ENCODE measurements at places on chromosomes 16 and 17.
A peak's percentile ranks its signal among the peaks of the same experiment; 100 is the strongest.

DNA sequence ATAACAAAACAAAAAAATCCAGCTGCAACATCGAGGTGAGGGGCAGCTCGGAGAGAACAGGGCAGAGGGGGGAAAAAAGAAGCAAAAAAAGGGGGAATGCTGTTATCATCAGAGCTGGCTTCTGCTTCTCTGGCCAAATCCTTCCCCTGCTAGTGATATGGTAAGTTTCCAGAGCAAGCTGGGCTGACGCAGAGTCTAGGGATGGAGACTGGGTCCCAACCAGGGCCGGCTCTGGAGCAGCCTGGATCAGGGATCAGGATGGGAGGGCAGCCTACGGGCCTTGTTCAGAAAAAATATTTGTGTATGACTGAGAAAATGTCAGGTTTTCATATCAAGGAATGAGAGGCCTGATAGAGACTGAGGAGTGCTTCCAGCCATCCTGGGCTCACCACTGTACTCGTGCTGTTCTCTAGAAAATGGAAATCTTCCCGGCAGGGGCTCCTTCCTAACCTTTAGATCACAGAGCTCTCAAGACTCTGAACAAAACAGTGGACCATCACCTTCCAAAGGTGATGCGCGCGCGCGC, 726 bp upstream of the C1QTNF1 start:
- no peak for DNase-seq

GRCh38 chr16:57577214-57577613, 34.8 kb downstream of the ADGRG5 start:
- no peak for DNase-seq

DNA sequence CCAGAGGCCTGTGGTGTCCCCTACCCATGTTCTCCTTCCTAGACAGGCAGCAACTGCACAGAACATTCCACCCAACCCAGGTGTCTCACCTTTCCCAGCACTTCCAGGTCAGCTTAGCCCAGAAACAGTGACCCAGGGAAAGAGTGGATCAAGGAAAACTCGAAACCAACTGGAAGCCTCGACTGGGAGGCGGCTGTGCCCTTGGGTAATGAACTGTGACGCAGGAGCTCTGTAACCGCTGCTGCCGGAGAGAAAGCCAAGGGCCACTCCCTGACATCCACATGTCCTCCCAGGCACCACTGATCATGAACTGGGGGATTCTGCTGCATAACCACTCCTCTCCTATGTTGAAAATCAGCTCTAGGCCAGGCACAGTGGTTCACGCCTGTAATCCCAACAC, 34.4 kb downstream of the WDR59 start:
- DNase-seq, result no peak

DNA sequence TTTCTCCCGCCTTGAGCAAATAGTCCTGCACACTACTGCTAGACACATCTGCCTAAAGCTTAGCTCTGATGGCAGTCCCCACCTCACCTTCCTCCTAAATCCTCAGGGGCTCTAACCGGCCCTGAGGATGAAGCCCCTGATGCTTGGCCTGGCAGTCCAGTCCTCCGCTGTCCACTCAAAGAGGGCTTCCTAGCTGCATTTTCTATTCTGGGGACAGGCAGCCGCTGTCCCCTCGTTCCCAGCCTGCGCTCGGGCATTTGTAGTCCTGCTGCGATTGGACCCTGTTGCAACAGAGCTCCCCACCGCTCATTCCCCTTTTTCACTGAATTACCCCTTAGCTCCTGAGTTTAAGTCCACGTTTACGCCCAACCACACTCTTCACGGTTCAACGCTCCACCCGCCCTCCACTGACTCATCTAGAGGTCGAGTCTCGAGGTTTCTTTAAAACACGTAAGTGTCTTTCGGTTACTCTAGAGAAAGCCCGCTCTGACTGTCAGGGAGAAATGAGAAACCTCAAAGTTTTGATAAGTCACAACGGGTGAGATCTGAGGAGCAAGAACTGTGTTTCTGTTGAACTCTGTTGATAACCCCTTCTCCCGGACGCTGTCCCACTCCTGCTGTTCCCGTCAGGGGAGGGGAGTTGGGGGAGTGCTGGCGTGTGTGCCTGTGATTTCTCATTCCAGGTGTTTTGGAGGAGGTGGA, 4.5 kb downstream of the CCR7 start:
- DNase-seq, result no peak

- no peak for DNase-seq
These were observed 30.9 kb downstream of the CBLN1 start for GRCh38 chr16:49250689-49251088.

DNA sequence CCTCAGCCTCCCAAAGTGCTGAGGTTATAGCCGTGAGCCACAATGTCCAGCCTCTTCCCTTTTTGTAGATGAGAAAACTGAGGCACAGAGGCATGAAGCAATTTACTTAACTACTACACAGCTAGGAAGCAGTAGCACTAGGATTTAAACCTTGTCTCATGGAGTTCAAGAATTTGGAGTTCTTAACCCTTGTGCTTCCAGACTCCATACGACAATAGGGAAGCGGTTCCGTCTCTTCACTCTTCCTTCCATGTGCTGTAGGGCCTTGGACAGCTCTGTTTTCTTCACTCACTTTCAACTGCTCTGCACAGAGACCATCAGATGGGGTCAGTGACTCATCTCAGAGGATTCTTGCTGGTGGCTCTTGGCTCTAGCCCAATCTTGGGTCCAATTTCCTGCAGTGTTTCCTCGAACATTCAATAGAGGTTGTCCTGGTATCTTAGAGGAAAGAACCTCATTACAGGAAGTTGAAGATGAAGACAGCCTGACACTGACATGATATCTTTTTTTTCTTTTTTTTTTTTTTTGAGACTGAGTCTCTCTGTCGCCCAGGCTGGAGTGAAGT, 19.3 kb downstream of the ITGAL start:
- DNase-seq, result no peak

DNA sequence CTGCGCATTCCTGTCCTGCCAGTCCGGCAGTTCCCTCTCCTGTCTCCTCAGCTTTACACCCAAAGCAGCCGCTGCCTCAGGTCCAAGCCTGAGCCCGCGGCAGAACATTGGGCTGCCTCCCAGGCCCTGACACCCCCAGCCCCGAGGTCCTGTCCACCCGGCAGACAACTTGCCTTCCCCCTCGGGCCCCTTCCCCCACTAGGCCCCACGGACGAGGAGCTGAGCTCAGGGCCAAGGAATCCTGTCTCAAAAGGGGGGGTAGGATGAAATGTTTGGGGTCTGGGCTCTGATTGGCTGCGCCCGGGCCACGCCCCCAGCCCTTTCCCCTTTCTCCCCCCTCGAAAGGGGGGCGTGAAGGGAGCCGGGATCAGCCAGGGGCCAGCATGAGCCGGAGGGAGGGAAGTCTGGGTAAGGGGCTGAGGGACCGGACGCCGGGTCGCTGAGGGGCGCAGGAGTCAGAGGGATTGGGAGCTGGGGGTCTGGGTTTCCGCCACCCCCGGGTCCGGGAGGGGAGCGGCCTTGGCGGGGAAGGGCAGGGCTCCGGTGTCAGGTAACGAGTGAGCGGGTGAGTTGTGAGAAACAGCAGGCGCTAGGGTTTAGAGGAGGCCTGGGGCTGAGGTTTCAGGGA, at the start of gene CTF1:
Gene CTF1, plus strand, starts transcription at position 354 of the 628 bp plus-strand sequence. Its CDS starts 30 bp downstream, at position 384.
- DNase-seq, result peak; percentile 34

- no peak for DNase-seq
These were observed 1.9 kb downstream of the GPS2 start for GRCh38 chr17:7313088-7313889.

GRCh38 chr17:56457501-56457900, 136.0 kb upstream of the NOG start:
- no peak for DNase-seq

DNA sequence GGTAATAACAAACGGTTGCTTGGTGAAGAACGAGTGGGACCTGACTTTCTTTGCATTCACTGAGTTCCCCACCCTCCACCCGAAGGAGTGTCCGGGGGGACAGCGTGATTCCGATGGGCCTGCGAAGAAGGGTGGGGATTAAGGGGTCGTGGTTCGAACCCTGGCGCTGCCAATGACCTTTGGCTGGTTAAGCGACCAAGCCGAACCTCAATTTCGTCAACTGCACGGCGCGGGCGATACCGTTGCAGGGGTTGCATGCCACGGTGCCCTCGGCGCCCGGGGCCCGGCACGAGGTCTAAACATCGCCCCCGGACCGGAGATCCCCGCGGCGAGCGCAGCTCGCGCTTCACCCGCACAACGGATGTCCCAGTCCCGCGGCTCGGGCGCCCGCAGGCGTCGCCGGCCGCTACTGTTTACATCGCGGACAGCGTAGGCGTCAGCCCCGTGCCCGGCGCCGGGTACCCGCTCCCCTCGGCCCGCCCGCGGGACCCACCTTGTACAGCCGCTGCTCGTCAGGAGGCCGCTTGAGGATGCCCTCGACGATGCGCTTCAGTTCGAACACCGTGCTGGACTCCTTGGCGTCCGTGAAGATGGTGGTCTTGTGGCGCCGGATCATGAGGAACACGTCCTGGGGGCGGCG, 460 bp downstream of the ELOB start:
- no peak for DNase-seq

- DNase-seq, result no peak
These were observed 105.1 kb downstream of the TOX3 start for GRCh38 chr16:52441886-52442285.

DNA sequence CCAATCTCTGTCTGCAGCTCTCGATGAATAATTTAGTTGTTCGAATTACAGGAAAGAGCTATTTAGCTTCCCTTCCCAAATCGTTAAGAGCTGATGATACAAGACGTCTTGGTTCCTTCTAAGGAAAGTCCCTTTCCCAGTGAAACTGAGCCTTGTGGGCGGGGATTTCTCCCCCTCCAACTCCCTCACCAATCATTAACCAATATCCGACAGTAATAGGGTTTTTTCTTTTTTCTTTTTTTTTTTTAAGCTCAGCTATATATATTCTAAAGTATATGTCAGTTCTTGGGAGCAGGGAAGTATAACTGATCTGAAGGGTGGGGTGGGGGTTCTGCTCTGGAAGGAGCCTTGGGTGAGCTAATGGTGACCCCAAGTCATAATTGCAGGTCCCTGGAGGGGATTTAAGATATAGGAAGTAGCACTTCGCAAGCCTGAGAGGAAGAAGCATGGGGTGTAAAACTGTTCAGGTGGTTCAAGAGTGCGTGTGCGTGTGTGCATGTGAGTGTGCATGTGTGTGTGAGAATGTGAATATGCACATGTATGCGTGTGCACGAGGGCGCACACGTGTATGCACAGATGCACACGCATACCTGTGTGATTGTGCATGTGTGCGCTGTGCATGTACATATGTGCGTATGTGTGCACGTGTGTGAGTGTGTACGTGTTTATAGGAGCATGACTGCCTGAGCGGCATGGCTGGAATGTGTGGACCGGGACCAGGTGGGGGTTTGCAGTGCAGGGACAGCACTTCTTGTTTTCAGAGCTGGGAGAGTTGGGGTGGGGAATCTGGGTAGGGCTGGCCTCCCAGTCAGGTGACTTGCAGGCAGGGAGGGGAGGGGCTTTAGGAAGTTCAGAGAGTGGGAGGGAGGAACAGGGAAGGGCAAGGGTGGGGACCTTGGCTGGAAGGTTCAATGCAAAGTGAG, 42.7 kb downstream of the SOCS3 start:
- DNase-seq, result no peak

- DNase-seq, result no peak
These were observed 129.1 kb downstream of the FTO start for GRCh38 chr16:53832896-53833544.

- no peak for DNase-seq
These were observed 32.6 kb upstream of the MEOX1 start for GRCh38 chr17:43694081-43694870.

GRCh38 chr17:30095507-30096244, 20.9 kb upstream of the NSRP1 start:
- DNase-seq, result no peak

DNA sequence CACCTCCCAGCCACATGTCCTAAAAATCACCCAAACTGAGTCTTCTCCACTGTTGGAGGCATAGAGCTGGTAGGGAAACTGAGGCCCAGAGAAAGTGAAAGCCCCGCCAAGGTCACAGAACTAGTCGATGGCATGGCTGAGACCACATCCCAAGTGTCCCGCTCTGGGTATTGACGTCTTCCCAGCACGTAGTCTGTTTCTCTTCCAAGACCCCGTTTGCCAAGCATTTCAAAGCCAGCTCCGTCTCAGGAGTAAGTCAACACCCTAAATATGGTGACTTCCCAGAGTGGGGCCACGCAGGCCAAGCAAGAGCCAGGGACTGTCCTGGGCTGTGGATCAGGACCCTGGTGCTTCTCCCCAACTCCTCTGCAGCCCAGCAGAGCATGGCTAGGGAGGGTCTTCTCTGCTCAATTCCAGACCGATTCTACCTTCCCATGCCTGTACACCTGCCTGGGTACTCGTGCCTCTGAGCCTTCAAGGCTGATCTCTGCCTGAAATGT, 19.7 kb downstream of the PITPNM3 start:
- DNase-seq, result no peak

DNA sequence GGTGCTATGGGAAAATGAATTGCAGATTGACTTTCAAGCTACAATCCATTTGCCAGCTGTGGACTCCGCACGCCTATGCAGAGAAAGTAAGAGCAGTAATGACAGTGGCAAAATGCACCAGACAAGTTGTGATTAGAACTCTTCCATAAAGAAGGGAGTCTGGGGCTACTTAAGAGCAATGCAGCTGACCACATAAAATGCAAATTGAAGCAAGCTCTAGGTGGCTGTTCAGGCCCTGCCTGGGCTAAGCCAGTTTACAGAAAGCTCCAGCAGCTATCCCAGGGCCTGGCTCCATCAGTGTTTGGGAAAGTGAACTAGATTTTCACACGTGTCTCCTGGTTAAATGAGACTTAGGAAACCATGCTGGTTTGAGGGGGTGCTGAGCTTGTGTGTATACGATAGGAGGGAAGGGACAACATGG, 2.2 kb upstream of the MAP2K6 start:
- no peak for DNase-seq

- no peak for DNase-seq
These were observed 532.3 kb upstream of the PSMD7 start for GRCh38 chr16:73764321-73764720.

GRCh38 chr17:56523042-56523441, 70.5 kb upstream of the NOG start:
- DNase-seq, result no peak

- no peak for DNase-seq
These were observed 46.6 kb upstream of the NUDT7 start for GRCh38 chr16:77675464-77676324.

DNA sequence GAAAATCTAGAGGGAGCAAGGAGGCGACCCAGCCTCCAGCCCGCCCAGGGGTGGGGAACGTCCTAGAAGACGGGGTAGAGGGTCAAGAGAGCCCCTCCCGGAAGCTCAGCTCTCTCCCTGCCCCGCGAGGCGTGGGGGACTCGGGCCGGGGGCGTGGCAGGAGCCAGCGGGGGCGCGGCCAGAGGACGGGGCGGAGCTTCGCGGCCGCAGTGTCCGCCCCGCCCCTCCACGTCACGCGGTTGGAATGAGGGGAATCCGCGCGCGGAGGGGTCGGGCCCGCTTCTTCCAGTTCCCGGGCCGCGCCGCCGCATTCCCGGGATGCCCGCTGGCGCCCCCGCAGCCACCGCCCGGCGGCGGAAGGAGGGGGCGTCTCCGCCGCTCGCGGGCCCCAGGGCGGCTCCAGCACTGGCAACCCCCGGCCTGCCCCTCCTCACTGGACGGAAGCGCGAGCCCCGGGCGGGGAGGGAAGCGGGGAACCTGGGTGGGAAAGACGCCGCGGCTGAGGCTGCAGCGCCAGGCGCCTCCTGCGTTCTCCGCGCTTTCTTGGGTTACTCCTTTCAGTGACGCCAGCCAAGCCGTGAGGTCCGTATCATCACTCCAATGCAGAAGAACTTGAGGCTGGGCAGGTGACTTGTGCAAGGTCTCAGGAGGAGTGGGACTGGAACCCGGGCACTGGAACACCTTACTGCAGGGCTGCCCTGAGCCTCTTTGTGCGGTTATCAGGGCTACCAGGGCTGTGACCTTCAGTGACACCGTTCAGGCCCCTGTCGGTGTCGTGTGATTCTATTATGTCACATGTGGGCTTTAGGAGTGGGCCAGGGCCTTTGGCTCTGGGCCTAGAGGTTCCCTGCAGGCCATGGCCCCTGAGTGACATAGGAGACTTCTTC, 4.3 kb downstream of the MYO1C start:
- DNase-seq, result peak; percentile 29
